Pons (tissue), 1 donor: ENCODE measurements at places on chromosomes 2 and 18.

DNA sequence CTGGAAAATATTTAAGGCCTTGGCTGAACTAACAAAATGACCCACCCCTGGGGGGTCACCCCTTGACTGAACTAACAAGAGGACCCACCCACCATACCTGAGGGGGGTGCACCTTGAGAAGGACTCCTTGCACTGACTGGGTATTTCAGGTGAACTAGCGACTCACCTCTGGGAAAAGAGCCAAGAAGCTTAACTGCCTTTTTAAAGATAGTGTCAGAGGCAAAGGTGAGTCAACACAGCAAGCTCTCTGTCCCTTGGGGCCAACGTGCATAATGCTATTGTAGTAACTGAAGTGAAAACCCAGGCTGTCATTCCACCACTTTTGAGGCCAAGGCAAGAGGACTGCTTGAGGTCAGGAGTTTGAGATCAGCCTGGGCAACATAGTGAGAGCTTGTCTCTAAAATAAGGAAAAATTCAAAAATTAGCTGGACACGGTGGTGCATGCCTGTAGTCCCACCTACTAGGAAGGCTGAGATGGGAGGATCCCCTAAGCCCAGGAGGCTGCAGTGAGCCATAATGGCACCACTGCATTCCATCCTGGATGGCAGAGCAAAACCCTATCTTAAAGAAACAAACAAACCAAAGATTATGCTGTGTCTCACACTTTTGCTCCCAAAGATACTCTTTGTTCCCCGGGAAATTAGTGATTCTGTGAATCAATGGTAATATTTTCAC, 36.4 kb upstream of the ZCCHC2 start:
- no peak for DNase-seq

DNA sequence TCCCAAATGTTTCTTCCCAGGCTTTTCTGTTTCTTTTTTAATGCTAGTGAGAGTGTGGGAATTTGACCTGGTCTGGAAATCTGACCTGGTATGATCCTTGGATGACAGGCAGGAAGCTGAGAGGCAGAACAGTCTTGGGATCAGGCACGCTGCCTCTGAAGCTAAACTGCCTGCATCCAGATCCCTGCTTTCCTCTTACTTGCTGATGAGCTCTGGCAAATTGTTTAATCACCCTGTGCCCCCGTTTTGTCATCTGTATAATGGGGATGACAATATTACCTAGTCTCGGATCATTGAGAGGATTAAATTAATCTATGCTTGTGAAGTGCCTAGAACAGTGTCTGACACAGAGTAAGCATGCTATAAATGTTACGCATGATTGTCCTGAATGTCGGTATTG, 3.3 kb downstream of the KLHL23 start:
- DNase-seq, result no peak

- DNase-seq, result no peak
These were observed 28.2 kb downstream of the SIX2 start for GRCh38 chr2:44980751-44981713.

GRCh38 chr2:133497951-133498565, 70.2 kb downstream of the NCKAP5 start:
- no peak for DNase-seq

DNA sequence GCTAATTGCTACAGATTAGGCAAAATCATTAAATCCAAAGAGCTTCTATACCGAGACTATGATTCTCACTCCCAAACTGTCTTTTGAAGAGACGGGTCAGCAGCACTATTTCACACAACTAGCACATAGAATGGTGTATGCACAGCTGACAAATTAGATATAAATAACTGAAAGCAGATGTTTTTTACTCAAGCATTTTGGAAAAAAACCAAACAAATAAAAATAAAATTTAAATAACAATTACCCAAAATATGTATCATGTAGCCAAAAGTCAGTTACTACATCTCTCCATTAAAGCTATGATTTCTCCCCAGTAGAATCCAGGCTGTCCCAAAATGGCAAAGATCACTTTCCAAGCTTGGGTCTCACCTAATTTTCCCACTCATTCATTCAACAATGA, 107.9 kb downstream of the TMEM163 start:
- DNase-seq, result no peak

- no peak for DNase-seq
These were observed at the start of gene GAL3ST2 for GRCh38 chr2:241776336-241777169. Gene GAL3ST2, plus strand, starts transcription at chr2:241776822. Its CDS starts 134 bp downstream, at chr2:241776956.
